Brain microvascular endothelial cell (primary cell): ENCODE measurements at places on chromosomes 3 and 15.

- DNase-seq = no peak
Measured at GRCh38 chr3:37611771-37612170, 249.9 kb upstream of the CTDSPL start.

DNA sequence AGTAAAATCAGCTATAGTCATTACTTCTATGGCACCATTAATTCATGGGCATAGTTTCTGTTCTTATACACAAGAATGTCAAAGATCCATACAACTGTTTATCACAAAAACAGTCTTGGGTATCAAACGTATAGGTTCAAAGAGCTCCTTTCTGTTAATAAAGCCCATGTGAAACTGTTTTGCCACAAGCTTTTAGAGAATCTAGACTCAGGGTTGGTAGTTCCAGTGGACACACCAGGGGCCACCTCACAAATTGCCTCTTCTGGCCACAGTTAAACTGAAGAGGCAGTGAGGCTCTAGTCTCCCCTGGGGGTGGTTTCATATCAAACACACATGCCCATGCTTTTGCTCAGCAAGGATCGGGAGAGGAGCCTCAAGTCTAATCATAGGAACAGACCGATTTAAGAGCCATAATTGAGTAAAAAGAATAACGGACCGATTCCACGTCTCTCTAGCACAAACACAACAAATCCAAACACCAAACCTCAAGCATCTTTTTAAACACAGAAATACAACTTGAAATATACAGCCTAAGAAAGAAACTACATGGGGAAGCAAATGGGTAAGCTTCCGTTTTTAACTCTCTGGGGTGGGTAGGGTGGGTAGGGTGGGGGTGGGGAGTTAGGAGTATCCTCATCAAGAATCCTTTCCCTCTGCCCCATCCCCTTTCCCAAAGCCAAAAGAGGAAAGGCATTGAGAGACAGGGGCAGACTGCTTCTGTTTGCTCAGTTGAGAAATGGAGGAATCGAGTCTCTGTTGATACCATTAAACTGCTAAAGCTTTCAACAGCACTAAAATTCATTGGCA, 443.3 kb downstream of the MAGI1 start:
- no peak for DNase-seq

- no peak for DNase-seq
Measured at GRCh38 chr3:186638259-186638658, 1.9 kb upstream of the FETUB start.

GRCh38 chr15:79170256-79170664, 79.7 kb upstream of the RASGRF1 start:
- DNase-seq = peak; percentile 33

GRCh38 chr3:75938921-75939320, 153.6 kb upstream of the ZNF717 start:
- DNase-seq = no peak

- DNase-seq = no peak
Measured at GRCh38 chr15:83107841-83108181, 366 bp downstream of the TM6SF1 start.

DNA sequence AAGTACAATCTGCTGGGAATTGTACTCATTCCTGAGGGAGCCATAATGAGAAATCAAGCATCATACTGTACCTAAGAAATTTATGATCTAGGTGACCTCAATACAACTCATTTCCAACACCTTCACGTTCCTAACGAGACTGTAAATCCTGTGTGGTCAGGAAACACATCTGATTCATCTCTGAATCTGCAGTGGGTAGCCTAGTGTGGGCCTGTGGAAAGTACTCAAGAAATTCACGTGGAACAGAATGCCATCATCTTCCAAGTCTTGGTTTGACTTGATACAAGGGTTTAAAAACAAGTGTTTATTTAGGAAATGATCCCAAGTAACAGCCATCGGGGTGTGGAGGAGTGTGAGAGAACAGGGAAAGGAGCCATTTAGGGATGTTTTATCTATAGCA, 568.9 kb downstream of the EDEM1 start:
- DNase-seq = no peak

DNA sequence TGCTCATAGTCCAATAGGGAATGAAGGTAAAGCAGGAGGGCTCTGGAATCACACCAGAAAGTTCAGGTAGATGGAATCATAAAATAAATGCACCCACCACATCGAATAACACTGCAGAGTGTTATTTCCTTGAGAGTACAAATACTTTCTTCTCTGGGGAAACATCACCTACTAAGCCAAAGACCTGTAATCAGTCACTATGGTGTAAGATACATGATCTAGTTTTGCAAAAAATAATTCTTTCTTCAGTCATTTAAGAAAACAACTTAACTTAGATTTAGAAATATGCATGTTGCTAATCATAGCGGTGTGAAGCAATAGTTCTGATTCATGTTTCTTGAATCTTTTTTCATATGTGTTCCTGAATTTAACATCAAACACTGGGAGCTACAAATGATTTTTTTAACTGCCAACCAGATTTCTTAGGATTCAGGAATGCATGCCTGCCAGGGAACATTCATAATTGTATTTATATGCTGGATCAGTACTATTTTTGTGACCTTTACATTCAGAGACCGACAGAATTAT, 40.2 kb upstream of the MEIS2 start:
- no peak for DNase-seq

DNA sequence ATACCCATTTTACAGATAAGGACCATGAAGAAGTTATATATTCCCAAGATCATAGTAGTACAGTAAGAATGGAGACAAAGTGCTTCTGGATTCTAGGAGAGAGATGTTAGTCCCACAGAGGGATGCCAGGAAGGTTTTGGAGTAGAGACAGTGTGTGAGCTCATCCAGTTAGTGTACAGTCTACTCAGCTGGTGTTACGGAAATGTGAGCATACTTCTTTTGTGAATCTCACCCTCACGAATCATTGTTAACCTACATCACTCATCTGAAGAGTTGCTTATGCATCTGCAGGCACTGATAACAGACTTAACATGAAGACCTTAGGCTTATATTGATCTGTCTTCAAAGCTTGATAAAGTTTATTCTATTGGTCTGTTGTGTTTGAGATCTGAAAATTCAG, 106.6 kb upstream of the PTPRG start:
- DNase-seq = no peak

- DNase-seq = no peak
Measured at GRCh38 chr3:16252243-16252978, 12.3 kb downstream of the DPH3 start.

- DNase-seq = no peak
Measured at GRCh38 chr15:77611767-77612166, 20.9 kb downstream of the LINGO1 start.

- DNase-seq = no peak
Measured at GRCh38 chr3:89699229-89699628, 591.8 kb downstream of the EPHA3 start.

DNA sequence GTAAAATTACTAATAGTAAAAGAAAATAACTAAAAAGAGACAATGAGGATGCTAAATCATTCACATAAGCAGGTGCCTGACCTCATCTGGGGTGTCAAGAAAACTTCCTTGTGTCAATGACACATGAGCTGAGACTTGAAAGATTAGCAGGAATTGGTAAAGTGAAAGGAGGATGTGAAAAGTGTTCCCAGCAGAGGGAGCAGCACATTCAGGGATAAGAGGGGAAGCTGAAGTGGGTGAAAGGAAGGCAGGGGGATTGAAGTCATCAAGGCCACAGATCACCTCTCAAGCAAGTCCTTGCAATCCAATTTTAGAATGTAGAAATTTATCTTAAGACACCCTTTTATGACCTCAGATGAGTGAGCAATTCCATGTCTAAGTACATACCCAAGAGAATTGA, 60.2 kb upstream of the ACP3 start:
- peak; percentile 20 for DNase-seq

DNA sequence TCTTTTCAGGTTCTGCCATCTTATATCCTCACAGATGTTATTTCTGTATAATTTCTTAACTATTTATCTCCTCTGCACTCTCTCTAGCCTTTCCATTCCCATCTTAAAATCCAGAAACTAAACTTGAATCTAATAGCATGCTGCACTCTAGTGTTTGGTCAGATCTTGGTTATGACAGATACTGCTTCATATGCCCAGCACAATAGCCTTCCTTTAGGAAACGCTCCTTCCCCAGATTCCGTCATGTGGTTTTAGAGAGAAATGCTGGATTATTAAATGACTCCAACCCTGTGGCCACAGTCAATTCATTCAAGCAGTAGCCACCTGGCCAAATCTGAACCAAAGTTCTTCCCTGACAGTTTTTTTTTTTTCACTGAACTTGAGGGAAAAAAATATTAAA, 19.4 kb downstream of the RASGRP1 start:
- no peak for DNase-seq

DNA sequence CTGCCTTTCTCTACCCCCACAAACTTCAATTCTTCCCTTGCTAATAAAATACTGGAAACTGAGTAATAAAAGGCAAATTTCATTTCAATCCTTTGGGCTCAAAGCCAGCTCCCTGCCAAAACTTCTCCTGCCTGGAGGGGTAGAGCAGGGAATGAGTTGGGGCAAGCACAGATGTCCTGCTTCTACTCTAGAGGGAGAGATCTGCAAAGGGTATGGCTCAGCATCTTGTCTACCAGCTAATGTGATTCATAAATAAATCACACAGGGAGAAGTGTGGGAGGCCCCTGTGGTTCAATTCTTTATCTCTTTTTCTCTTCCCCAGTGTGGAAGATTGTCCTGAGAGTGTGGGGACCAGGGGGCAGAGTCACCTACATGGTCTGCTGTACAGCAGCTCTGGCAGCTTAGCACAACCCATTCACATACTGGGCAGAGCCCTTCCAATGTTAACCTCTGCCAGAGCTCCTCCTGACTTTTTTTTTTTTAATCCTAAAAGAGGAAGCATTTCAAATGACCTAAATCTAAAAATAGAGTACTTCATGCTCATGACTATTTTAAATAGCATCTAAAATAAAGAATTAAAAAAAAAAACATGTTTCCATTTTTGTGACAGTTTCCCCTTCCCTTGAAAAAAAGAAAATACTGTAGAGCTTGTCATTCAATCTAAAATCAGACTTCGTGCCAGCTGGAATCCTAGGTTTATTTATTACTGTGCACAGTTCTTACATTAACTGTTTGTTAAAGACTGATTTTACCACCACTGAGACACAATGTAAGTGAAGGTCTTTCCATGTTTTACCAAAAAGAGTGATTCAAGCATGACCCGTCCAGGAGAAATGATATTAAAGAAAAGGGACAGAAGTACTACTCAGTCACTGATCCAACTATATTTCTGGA, 1083.7 kb upstream of the CFAP20DC start:
- no peak for DNase-seq

GRCh38 chr3:11607816-11608215, 35.9 kb downstream of the VGLL4 start:
- peak; percentile 14 for DNase-seq

DNA sequence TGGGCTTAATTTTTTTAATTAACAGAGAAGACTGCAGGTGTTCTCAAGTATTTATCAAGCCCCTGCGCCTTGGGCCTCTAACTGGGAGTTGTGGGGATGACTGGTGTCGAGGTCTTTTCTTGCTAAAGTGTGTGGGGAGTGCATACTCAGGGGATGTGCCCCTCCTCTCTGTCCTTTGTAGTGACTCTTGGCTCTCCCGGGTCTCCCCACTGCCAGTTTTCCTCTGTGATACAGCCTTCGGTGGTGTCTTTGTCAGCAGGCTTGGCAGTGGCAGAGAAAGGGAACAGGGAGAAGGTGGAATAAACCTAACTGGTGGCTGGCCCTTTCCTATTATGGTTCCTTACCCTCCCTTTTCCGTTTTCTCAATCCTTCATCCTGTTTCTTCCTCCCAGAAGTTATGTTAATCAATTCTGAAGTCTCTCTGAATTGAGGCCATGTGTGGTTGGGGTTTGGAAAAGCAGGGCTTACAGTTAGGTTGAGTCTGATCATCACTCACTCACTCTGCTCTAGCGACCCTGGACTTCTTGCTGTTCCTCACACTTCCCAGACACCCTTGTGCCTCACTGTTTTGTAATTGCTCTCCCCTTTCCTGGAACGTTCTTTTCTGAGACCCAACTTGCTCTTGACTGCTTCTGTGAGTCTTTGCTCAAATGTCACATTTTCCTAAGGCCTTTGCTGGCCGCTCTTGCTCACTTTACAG, 158.1 kb downstream of the PTPRG start:
- no peak for DNase-seq

DNA sequence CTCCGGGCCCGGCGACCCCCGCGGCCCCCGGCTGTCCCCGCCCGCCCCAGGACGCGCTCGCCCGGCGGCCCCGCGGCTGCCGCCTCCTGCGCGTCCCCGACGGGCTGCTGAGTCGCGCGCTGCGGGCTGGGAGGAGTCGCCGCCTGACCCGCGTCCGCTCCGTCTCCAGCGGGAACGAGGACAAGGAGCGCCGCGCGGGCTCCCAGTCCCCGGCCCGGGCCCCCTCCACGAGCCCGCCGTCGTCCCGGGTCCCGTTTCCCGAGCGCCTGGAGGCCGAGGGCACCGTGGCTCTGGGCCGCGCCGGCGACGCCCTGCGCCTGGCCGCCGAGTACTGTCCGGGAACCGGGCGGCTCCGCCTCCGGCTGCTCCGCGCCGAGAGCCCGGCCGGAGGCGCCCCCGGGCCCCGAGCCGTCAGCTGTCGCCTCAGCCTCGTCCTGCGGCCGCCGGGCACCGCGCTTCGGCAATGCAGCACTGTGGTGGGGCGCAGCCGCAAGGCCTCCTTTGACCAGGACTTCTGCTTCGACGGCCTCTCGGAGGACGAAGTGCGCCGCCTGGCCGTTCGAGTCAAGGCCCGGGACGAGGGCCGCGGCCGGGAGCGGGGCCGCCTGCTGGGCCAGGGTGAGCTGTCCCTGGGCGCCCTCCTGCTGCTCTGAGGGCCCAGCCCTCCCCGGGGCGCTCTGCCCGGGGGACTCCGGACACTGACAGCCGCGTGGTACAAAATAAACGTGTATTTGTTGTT, 1.5 kb downstream of the C2CD4A start:
- DNase-seq = no peak

- DNase-seq = no peak
Measured at GRCh38 chr3:45748068-45748467, 48.3 kb downstream of the SLC6A20 start.

GRCh38 chr3:63795438-63795837, 23.7 kb upstream of the C3orf49 start:
- no peak for DNase-seq

- DNase-seq = peak; percentile 7
Measured at GRCh38 chr15:100468285-100468684, 60.5 kb downstream of the CERS3 start.

GRCh38 chr15:50190723-50191122, 8.7 kb downstream of the SLC27A2 start:
- no peak for DNase-seq

DNA sequence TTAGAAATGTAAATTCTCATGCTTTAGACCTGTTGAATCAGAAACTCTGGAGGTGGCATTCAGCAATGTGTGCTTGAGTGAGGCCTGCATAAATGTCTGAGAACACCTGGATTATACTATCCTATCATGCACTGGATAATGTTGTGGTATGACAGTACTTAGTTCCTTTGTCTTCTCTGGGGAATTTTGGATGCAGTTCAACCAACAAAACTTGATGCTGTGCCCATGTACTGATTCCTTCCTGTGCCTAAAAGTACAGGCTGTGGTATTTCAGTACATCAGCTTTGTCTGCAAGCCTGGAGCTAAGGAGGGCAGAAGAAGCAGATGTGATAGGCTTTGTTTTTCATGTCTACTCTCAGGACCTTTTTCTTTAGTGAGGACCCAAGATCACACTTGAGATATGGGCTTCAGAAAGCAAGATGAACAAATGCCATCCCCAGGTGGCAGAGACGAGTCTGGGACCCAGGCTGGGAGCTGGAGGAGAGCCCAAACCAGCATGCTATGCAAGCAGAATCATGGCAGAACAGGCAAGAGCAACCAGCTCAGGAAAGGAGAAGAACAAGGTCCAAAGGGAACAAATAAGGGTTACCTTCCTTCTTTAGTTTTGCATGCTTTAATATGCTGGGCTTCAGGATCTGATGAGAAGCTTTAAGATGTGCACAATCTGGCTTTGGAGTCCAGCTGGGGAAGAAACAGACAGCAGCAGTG, 124.7 kb downstream of the MYRIP start:
- DNase-seq = no peak
